ENCODE measurements at places on chromosomes 3 and 15. TPM values are rescaled to one million over a fixed set of nuclear protein-coding genes. Genes with fewer than 3 reads are reported as not detected.

DNA sequence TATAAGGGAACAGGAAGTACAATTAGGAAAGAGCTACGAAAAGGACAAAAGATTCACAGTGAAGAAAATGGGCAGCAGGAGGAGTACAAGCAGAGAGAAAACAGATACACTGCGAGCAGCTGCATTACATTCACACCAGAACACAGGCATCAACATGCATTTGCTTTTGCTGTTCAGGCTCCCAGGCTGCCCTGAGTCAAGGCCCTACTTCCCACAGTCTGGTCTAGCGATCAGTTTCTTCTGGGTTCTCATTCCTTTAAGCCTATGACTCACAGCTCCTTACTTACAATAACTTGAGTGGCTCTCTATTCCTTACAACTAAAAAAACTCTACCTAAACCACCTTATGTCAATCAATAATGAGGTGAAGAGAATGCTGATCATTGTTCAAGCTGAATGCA, 24.5 kb upstream of the ZNF445 start:
- no peak for DNase-seq

DNA sequence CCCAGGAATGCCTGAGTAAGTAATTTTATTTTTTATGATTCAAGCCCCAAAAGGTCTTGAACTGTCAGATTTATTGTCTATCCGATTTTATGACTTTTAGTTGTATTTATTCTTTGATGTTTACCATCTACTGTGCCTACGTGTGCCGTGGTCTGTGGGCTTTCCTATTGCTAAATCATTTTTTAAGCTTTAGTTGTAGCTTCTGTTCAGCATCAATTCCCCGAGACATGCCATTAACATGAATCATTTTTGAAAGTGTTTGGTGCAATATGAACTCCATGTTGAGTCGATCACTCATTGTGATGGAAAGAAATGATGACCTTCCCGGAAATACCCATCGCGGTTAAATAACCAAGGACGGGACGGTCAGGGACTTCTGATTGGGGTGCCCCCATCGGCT, 268.7 kb upstream of the THRB start:
- DNase-seq: no peak

DNA sequence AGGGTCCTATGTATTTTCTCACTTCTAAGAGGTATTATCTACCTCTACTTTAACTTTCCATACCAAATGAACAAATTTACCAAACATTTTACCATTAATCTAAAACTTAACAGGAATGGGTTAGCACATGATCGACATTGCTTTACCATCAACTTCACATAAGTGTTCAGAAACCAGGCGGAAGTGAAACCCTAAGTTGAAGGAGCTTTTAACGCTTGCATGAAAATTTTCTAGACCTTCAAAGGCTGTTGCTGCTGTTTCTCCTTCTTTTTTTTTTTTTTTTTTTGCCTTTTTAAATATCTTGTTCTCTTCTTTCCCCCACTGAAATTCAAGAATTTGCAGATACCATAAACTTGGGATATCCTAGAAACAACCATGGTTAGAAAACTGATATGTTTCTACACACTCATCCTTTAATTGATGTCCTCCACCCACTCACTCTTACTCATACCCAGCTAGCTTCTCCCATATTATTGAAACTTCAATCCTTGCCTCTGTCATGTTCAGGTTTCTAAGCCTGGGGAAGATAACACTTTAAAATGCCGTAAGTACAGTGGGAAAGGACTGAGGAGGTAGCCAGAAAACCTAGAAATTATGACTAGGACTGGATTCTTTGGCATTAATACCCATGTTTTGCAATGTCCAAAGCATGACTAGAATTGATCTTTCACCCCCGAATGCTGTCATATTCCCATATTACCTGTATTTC, 24.7 kb downstream of the MYO5A start:
- DNase-seq: no peak

GRCh38 chr3:115187149-115187757, 40.2 kb upstream of the ZBTB20 start:
- no peak for DNase-seq

- DNase-seq: no peak
Measured at GRCh38 chr3:168073842-168074605, 21.7 kb downstream of the GOLIM4 start.

DNA sequence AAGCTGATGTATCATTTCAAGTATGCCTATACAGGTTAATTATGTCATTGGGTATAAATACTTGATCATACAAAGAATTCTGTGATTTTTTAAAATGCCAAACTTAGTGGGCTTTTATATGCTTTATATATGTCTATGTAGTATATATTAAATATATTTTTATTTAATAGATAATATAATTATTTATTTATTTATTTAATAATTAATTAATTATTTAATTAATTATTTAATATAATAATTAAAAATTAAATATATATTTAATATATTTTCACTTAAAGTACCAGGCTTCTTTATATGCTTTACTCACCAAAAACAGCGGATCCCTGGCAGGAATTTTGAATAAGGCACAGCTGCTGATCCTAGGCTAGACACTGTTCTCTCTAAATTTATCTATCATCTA, 687.0 kb downstream of the VGLL3 start:
- no peak for DNase-seq

- no peak for DNase-seq
Measured at GRCh38 chr15:86493884-86494283, 414.2 kb downstream of the AGBL1 start.

GRCh38 chr3:166340604-166341266, 503.5 kb upstream of the BCHE start:
- DNase-seq: no peak

DNA sequence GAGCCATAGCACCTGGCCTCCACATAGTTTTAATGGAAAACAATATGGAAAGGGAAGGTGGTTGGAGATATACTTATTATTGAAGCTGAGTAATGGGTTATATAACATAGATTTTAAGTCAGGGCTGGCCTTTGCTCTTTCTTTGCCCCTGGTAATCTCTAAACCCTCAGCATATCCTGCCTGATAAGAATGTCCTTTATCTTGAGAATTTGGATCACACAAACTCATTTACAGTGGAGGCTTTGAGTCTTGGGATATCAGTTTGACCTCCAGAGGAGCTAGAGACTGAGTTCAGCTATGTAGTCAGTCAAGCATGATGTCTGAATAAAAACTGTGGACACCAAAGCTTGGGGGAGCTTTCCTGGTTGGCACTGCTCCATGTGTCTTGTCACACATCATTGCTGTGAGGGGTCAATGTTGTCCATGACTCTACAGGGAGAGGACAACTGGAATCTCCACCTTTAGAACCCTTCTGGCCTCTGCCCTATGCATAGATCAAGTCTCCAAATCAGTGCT, 9.0 kb upstream of the C3orf33 start:
- DNase-seq: no peak

GRCh38 chr3:49161808-49162530, 4.2 kb downstream of the CCDC71 start:
- no peak for DNase-seq

- DNase-seq: peak; percentile 99
Measured at GRCh38 chr15:72272213-72272996, at the start of gene PARP6. PARP6 (minus strand) TSS chr15:72272554; CDS start chr15:72267477, 5,077 bp downstream.

The IL20RB gene
- total RNA-seq: 0.89 TPM

The WDR76 gene
- 3.9 TPM for total RNA-seq

The ROPN1 gene
- 3.2 TPM for total RNA-seq

Measured in left colon (tissue), 2 donors.